A549 treated with CpdA at 1 μM for 4 hours (cell line): ENCODE measurements at places on chromosomes 16 and 17. TPM values are rescaled to one million over a fixed set of nuclear protein-coding genes. Genes with fewer than 3 reads are reported as not detected.

ZACN gene
- 0.40 to 0.76 TPM (median 0.59 TPM) in 5 replicates for total RNA-seq

CFAP119 gene
- total RNA-seq, result 4.5 to 9.7 TPM (median 9.0 TPM) in 5 replicates

ATP2C2 gene
- 0.05 to 0.48 TPM (median 0.21 TPM) in 4 of 5 replicates, not detected in the other for total RNA-seq

GNG13 gene
- not detected in 5 replicates for total RNA-seq

PITPNM3 gene
- total RNA-seq, result 1.7 to 2.4 TPM (median 1.9 TPM) in 5 replicates

DLX4 gene
- 1.4 to 3.2 TPM (median 2.6 TPM) in 5 replicates for total RNA-seq

TMC5 gene
- total RNA-seq, result 6.1 to 9.3 TPM (median 7.5 TPM) in 5 replicates

C16orf54 gene
- total RNA-seq, result not detected in 5 replicates

CKLF gene
- 60.3 to 70.7 TPM (median 62.7 TPM) in 5 replicates for total RNA-seq

SOST gene
- 0.05 TPM in 1 of 5 replicates, not detected in the others for total RNA-seq

ABCC3 gene
- 114 to 159 TPM (median 130 TPM) in 5 replicates for total RNA-seq

DUSP3 gene
- total RNA-seq, result 58.4 to 63.0 TPM (median 62.0 TPM) in 5 replicates

SLC6A4 gene
- 0.02 to 0.08 TPM (median 0.04 TPM) in 3 of 5 replicates, not detected in the others for total RNA-seq

C16orf92 gene
- not detected in 5 replicates for total RNA-seq

ARHGDIG gene
- total RNA-seq, result 1.8 to 3.8 TPM (median 2.5 TPM) in 5 replicates

FNDC8 gene
- total RNA-seq, result not detected in 5 replicates

KRT33A gene
- total RNA-seq, result not detected in 5 replicates

CHRNE gene
- total RNA-seq, result 0.06 to 0.17 TPM (median 0.13 TPM) in 4 of 5 replicates, not detected in the other

SPNS3 gene
- total RNA-seq, result 0.05 TPM in 1 of 5 replicates, not detected in the others

ACACA gene
- total RNA-seq, result 50.1 to 57.8 TPM (median 51.7 TPM) in 5 replicates

DCUN1D3 gene
- total RNA-seq, result 3.9 to 4.9 TPM (median 4.1 TPM) in 5 replicates

KIF2B gene
- not detected in 5 replicates for total RNA-seq

ACAP1 gene
- 1.9 to 7.2 TPM (median 3.1 TPM) in 5 replicates for total RNA-seq

DPEP3 gene
- not detected in 5 replicates for total RNA-seq

HOXB9 gene
- total RNA-seq, result 7.7 to 9.1 TPM (median 8.1 TPM) in 5 replicates

CACNA1G gene
- total RNA-seq, result 3.1 to 4.8 TPM (median 4.4 TPM) in 5 replicates

TRAPPC1 gene
- 309 to 334 TPM (median 324 TPM) in 5 replicates for total RNA-seq

OTOA gene
- total RNA-seq, result 0.05 TPM in 2 of 5 replicates, not detected in the others

SAMD14 gene
- total RNA-seq, result 0.22 to 0.85 TPM (median 0.35 TPM) in 5 replicates

DERL2 gene
- 99.9 to 135 TPM (median 115 TPM) in 5 replicates for total RNA-seq

ARHGAP23 gene
- 36.2 to 48.8 TPM (median 45.9 TPM) in 5 replicates for total RNA-seq

CWC25 gene
- 20.2 to 29.9 TPM (median 22.8 TPM) in 5 replicates for total RNA-seq

KRTAP2-2 gene
- not detected in 5 replicates for total RNA-seq

CDYL2 gene
- 0.28 to 0.70 TPM (median 0.46 TPM) in 5 replicates for total RNA-seq

CNTD1 gene
- total RNA-seq, result 0.08 to 0.27 TPM (median 0.25 TPM) in 3 of 5 replicates, not detected in the others

GPR139 gene
- not detected in 5 replicates for total RNA-seq

PPL gene
- total RNA-seq, result 2.4 to 2.5 TPM (median 2.4 TPM) in 5 replicates

C17orf78 gene
- total RNA-seq, result not detected in 5 replicates

ZFPM1 gene
- 5.8 to 8.8 TPM (median 8.7 TPM) in 5 replicates for total RNA-seq

CCL8 gene
- total RNA-seq, result not detected in 5 replicates

CCDC78 gene
- 3.7 to 7.1 TPM (median 5.7 TPM) in 5 replicates for total RNA-seq

KRTAP16-1 gene
- not detected in 5 replicates for total RNA-seq
